NCI-H446 (cell line): ENCODE measurements at places on chromosomes 1 and 21.

DNA sequence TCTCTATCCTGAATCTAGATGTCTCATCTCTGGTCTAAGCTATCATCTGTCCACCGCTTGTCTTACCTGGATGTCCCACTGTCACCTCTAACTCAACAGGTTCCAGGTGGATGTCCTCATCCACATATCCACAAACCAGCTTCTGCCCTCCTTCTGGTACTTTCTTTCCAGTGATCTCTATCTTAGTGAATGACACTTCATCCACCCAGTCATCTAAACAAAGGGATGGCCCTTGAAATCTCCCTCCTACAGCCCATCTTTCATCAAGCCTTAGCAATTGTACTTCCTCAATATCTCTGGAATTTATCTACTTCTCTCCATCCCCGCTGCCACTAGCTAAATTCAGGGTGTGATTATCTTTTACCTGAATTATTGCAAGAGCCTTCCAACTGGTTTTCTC, 33.9 kb upstream of the SERBP1 start:
- DNase-seq, result no peak

DNA sequence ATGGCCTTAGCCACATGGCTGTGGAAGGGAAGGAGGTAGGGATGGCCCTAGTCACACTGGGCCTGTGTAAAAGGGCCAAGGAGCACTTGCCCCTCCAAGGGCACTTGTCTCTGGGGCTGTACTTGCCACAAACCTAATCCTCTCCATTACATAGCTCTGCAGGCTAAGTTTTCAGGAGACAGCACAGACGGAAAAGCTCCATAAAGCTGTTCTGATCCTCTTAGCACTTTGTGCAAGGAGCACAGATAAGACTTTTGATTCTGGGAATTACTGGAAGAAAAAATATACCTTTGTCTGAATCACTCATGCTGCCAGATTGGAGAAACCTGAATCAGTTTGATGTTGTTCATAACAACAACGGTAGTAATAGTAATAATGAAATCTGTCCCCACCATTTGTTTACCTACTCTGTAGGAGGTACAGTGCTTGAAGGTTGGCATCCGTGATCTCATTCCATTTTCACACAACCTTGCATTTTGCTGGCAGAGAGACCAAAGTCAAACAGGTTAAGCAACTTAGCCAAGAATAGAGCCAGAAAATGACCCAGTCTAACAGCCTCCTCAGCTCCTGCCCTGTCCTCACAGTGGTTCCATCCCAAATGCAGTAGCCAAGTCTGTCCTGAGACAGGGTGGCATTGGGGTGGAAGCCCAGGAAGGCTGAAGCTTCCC, 207.1 kb downstream of the ROR1 start:
- no peak for DNase-seq

GRCh38 chr1:208080396-208081286, 163.5 kb downstream of the PLXNA2 start:
- DNase-seq, result no peak

DNA sequence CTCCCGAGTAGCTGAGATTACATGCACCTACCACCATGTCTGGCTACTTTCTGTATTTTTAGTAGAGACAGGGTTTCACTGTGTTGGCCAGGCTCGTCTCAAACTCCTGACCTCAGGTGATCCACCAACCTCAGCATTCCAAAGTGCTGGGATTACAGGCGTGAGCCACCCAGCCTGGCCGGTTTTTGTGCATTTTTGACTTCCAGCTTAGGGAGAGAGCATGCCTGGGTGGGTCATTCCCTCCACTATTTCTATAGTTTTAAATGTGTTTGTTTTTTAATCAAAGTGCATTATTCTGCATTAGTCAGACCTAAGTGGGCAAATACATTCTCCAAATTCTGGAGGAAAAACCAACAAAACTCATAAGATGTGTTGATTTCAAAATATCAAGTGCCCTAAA, 207.4 kb upstream of the NRIP1 start:
- DNase-seq, result no peak

DNA sequence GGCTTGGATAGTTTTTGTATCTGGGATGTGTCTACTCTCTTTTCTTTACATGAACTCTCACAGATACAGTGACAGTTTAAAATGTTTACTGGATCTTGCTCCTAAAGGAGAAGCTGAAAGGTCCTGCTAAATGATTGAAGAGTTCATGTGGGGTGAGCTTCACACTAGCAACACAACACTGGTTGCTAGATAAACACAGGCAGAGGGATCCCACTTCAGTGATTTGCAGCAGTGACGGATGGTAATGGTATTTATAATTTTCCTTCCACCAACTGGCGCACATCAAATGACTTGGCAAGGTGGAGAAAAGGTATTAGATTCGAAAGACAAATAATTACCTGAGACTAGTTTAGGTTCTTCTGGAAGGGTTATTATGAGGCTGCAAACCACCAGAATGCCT, 270.2 kb downstream of the TBX15 start:
- DNase-seq, result no peak

DNA sequence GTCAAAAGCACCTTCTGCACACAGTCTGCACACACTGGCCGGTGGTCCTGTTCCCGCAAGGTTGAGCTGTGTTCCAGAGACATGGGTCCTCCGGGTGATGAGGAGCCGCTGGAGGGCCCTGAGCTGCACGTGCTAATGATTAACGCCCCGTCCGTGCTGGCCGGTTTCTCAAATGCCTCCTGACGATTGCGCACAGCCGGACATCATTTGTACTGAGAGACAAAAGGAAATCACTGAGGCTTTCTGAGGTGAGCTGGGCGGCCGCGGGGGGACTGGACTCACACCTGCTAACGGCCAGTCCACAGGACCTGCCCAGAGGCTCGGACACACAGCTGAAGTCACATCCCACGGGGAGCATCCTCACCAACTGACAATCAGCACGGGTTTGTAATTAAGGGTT, 29.2 kb downstream of the POFUT2 start:
- no peak for DNase-seq

GRCh38 chr21:22710721-22711120, 1712.5 kb downstream of the NCAM2 start:
- DNase-seq, result no peak

DNA sequence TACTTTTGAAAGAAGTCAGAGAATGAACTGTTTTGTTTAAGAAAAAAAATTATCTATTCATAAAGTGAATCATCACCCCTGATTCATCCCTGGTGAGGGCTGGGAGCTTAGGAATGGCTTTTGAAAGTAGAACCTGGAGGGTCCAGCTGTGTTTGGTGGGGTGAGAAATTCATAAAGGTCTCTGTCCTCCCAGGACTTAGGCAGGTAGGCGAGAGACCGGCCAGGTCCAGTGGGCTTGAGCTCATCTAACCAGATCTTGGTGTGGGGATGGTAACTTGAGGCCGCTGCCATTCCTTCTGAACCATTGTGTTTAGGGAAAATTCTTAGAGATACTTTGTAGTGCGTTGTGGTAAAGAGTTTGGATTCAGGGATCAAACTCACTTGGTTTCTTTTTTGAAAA, 156.8 kb upstream of the TNR start:
- DNase-seq, result no peak

DNA sequence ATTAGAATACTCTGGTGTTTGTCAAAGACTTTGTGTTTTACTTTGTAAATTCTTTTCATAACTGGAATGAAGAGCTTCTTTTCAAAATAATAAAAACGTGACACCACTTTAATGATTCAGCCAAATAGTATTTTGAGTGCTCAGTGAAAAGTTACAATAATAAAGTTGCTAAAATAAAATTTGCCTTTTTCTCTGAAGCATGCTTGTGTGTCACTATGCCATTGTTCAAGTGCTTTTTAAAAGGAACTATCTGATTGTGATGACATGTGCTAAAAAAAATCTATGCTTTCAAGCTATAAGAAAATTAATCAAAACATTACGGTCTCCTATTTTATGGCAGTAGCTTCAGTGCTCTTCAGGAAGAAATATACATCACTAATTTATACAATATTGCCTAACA, 1290.5 kb upstream of the B3GALT2 start:
- DNase-seq, result peak; percentile 28

GRCh38 chr1:154290921-154291320, 18.5 kb downstream of the HAX1 start:
- no peak for DNase-seq

DNA sequence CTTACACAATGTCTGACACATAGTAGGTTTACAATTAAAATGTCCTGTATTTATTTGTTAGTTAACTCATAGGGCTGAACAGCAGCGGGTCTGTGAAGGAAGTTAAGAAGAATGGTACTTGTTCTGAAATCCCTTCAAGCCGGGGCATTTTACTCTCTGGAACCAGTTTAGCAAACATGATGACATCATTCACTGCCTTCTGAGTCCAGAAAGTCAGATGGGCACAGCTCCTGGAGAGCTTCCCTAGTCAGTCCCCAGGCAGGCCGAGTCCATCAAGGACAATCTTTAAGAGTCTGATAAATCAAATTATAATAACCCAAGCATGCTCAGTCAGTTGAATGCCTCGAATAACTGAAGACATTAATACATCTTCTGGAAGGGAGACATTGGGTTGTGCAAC, 125.4 kb upstream of the DAB1 start:
- DNase-seq, result no peak

- peak; percentile 60 for DNase-seq
Measured at GRCh38 chr1:157156058-157156541, 17.9 kb upstream of the ETV3 start.

GRCh38 chr1:1959840-1960479, 40.9 kb upstream of the TMEM52 start:
- DNase-seq, result peak; percentile 55

GRCh38 chr1:101112051-101112780, 86.6 kb upstream of the DPH5 start:
- peak; percentile 31 for DNase-seq

- DNase-seq, result no peak
Measured at GRCh38 chr1:208004851-208005250, 93.9 kb upstream of the CD34 start.

DNA sequence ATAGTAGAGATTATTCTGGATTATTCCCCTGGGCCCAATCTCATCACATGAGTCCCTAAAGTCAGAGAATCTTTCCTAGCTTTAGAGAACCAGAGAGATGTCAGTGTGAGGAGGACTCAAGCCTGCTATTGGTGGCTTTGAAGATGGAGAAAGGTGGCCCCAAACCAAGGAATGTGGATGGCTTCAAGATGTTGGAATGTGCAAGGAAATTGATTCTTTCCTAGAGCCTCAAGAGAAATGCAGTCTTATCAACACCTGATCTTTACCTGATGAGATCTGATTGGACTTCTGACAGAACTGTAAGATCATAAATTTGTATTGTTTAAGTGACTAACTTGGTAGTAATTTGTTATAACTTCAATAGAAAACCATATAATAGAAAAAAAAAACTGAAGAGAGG, 51.0 kb downstream of the NME7 start:
- DNase-seq, result no peak
